WERI-Rb-1 (cell line): ENCODE measurements at places on chromosomes 16 and 17.
A peak's percentile ranks its signal among the peaks of the same experiment; 100 is the strongest.

- no peak for DNase-seq
Observed at GRCh38 chr16:13936596-13937081, 16.7 kb downstream of the ERCC4 start.

DNA sequence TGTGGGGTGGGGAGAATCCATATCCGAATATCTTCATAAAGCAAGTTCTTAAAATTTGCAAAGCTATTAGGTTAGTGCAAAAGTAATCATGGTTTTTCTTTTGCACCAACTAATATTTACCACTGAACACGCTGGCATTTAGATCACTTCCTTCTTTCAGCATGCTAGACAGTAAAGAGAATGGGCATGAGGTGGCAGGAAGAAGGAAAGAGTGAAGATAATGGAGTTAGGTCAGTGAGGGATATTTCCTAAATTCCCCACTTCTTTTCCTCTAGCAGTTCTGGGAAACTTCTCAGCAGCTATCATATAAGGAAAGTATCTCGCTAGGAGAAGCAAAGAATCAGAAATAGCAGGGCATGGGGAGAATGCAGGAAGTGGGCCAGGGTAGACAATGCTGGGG lies 39.0 kb downstream of the SLC6A4 start:
- DNase-seq, result no peak

GRCh38 chr17:29145289-29146073 lies 34.7 kb downstream of the MYO18A start:
- peak; percentile 75 for DNase-seq

GRCh38 chr16:11493531-11493929 lies 93.2 kb downstream of the LITAF start:
- DNase-seq, result no peak

DNA sequence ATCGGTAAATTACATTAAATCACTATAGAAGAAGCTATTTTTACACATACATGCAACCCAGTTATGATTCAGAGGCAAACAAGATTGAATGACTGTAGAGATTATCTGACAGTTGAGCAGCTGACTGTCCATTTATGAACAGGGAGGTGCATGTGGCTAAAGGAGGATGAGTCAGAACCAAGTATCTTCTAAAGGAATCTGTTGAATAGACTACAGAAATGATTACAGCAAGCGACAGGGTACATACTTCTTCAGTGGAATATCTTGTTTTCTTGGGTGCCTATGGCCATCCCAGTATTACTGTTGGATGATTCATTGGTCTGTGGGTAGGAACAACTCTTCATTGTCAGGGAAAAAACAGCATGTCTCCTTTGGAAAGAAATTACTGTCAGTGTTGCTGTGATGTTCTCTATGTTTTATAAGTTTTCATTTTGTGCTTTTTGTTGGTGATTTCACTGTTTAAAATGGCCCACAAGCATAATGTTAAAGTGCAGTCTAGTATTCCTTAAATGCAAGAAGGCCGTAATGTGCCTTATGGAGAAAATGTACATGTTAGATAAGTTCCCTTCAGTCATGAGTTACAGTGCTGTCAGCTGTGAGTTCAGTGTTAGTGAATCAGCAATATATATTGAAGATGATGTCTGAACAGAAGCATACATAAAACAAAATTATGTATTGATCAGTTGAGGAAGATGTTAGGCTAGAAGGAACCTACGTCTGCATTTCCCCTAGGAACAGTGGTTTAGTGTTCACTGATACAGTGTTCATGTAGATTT lies 27.0 kb downstream of the CBFB start:
- no peak for DNase-seq

DNA sequence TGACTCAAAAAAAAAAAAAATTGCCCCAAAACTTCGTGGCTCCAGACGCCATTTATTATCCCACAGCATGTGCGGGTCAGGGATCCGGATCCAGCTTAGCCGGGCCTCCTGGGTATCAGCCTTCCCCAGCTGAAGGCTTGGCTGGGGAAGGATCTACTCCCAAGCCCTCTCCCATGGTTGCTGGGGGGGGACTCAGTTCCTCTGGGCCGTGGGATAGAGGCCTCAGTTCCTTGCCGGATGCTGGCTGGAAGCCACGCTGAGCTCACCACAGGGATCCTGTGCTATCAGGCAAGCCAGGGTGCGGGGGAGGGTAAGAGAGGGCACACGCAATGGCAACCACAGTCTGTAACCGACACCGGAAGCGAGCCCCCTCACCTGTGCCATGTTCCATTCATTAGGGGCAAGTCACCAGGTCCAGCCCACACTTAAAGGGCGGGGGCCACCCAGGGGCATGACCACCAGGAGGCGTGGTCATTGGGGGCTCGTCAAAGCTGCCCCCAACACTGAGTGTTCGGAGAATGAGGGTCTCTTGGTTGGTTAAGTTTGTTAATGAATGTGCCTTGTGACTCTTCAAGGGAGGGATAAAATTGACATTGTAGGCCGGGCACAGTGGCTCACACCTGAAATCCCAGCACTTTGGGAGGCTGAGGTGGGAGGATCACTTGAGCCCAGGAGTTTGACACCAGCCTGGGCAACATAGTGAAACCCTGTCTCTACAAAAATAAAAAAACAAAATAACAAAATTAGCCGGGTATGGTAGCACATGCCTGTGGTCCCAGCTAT lies 210.0 kb upstream of the GSE1 start:
- no peak for DNase-seq

DNA sequence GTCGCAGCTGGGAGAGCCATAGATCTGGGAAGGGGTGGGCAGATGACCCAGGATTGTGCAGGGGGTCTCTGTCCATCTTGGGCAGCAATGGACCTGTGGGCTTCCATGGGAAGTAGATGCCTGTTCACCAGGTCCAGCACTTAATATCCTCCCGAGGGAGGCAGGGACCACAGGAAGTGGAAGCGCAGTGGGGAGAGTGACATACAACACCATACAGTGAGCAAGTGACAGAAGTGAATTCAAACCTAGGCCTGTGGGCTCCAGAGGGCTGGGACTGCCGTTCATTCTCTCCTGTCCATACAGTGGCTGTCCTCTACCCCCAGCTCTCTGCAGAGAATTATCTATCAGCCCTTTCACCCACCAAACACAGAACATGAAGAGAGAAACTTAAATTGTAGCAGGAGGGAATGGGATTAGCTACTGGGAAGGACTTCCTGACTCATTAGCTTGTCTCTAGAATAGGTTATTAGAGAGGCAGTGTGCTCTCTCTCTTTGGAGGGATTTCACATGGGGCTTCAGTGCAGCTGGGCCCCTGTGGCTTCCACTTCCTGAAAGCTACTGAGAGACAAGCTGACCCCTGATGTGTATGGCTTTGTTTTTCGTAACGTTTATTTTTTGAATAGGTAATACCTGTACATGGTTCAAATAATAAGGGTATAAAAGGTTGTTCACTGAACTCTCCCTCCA lies 13.1 kb upstream of the SEZ6 start:
- no peak for DNase-seq

GRCh38 chr17:4898927-4899326 lies 409 bp upstream of the C17orf107 start:
- DNase-seq, result no peak

DNA sequence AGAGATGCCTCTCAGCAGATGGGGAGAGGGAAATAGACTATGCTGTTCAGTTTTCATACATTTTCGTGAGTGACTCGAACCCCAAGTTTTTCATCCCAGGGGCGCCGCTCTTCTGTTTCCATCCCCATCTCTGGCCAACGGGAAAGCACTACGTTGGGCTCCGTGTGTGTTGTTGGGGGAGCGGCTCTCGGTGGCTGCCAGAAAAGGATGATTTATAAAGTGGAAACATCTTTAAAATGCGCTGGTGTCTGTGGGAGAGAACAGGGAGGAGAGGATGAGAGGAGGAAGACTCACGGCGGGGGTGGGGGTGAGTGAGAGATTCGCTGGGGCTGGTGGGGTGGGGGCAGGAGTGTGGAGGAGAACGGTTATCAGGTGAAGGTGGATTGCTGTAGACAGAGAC lies 5.8 kb downstream of the TBX4 start:
- DNase-seq, result no peak

DNA sequence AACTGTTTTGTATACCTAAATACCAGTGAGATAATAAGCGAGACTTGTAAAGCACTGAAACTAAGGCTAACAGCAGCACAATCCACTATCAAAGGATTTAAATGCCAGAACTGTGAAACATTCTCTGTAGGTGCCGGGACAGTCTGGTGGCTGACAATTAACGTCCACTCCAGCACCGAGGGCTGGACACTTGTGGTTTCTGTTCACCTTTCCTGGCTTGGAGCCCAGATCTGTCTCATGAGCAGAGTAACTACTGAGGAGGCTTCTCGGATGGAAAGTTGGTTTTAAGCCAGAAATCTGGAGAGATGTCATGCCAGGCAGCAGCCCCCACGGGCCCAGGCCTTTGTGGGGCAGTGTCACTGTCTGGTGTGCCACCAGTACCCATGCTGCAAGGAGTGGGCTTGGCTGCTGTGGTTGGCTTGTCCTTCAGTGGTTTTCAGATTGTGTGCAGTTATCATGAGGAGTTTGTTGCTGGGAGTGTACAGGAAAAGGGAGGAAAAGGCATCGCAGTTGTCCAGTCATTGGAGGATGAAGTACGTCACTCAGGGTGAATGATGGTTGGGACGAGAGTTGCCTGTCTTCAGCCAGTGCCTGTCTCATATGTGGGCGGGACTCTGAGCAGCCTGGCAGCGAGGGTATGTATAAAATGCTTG lies 35.5 kb downstream of the UBN1 start:
- DNase-seq, result no peak

DNA sequence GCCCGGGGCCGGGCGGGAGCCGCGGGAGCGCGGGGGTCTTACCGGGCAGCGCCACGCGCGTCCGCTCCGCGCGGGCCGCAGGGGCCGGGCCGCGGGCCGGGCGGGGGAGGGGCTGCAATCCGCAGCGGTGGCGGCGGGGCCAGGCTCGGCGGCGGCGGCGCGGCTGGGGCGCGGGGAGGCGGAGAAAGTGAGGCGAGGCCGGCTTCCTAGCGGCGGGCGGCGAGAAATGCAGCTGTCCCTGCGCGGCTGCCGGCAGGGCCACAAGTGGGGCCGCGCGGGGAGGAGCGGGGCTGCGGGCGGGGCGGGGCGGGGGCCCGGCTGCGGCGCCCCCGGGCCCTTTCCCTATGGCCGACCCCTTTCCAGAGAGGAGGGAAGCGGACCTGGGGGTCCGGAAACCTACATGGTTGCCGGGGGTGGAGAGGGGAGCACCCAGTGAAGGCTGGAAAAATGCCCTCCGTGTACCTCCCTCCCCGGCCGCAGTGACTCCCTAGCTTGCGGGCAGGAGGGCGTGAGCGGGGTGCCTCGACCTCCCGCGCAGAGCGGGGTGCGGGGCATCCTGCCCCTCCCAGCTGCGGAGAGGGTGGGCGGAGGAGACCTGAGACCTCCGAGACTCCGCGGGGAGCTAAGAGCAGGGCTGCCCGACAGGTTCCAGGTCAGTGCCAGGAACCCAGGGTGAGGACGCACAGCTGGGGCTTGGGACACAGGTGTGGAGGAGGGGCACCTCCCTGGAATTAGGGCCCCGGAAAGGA lies at the start of gene CUEDC1:
CUEDC1 (minus strand) TSS at position 230 of the 749 bp plus-strand sequence. CDS start 69,848 bp downstream, outside the sequence.
- peak; percentile 84 for DNase-seq

DNA sequence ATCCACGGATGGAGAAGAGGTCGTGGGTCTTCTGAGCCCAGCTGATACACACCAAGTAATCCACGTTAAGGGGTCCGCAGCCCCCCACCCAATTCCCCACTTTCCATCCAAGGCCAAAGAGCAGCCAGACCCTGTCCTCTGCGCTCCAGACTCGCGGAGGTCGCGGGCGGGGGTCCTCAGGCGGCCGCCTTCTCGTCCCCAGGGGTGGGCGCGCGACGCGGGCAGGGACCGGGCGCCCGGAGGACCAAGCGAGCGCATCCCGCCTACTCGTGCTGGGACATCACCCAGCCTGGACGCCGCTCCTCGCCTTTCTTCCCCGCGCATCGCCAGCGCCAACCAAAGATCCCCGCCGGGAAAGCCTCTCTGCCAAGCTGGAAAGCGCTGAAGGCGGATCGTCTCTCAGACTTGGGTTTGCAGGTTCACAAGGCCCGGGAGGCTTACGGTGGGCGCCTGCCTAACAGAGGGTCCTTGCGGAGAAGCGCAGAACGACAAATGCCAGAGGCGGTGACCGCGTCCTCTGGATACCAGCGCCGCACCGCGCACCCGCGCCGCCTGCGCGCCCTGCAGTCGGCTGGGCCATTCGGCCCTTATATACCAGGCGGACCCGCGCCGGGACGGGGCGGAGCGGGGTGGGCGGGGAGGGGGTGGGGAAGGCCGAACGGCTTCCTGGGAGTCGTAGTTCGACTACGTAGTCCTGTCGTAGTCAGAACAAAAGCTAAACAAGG lies 471.6 kb downstream of the SOX9 start:
- peak; percentile 88 for DNase-seq

DNA sequence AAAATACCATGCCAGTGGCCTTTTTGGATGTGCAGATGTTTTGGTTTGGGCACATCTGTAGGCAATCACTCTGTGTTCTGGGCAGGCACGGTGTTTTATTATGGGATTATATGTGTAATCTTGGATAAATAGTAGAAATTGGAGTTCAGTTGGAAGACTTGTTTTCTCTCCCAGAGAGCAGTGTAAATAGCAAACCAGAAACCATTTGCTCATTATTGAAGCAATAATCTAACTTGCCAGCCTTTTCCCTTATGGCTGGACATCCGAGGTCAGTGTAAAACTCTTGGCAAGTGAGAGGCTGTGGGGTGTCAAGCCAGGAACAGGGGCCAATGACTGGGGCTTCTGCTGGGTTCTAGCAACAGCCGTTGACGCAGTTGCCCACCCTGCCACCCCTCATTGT lies 69.9 kb downstream of the IRX3 start:
- no peak for DNase-seq

GRCh38 chr17:38874505-38875400 lies 4.9 kb downstream of the LASP1 start:
- DNase-seq, result no peak

- DNase-seq, result no peak
Observed at GRCh38 chr17:633133-633532, 81.5 kb downstream of the VPS53 start.

DNA sequence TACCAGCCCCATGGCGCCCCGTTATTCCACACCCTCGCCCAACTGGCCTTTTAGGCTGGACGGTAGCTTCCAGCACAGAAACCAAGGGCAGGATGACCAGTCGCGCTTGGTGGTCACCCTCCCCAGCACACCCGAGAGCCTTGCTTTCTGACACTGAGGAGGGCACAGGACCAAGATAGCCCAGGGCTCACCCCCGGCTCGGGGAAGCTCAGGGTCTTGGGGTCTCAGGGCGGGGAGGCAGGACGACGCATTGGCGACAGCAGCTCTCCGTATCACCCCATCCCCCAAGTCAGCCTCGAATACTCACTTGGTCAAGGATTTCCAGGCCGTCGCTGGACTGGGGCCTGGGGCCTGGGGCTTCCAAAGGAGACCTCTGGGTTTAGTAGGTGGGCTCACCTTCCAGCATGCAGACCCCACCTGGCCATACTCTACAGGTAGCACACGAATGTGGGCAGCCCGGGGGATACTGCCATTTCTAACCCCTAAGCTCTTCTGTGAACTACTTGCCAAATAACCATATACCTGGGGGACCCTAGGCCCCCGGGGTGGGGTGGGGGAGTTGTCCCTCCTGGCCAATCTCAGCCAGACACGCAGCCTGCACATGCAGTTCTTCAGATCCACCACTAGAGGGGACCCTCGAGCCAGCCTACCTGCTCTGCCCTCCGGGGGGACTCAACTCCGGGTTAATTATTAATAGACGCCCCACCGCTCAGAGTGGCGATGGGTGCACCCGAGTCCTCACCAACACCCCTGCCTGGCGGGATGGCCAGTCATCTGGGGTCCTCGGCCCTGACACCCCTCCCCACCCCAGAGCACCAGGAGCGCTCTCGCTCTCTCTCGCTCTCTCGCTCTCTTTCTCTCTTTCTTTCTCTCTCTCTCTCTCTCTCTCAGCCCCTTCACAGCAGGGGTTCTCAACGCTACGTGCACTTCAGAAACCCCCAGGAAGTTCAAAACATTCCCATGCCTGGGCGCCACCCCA lies 30.0 kb downstream of the TBC1D16 start:
- peak; percentile 77 for DNase-seq

GRCh38 chr16:263182-263774 lies 12.5 kb downstream of the RGS11 start:
- no peak for DNase-seq
